Stimulated activated CD8-positive, alpha-beta memory T cell treated with anti-CD3 and anti-CD28 coated beads, Interleukin-4, amount 100 ng/mL, for 4 hours (primary cell): ENCODE measurements at places on chromosomes 7 and 10.

DNA sequence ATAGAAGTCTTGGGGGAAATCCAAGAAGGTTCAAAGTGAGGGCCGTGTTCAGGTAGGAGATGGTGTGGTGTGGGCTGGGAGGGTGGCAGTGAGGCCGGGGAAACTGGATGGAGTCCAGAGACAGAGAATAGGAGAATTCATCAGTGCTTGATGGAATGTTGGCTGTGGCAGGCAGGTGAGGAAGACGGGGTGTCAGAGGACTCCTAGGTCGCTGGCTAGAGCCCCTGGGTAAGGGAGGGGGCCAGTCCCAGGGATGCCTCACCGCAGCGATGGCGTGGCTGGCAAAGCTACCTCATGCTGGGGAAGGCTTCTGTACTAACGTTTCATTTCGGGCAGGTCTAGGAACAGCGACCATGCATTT lies 373.0 kb downstream of the RPS24 start:
- no peak for DNase-seq

- no peak for DNase-seq
Observed at GRCh38 chr10:86267286-86268195, 99.1 kb downstream of the GRID1 start.

- DNase-seq = no peak
Observed at GRCh38 chr10:97724341-97724941, 10.9 kb downstream of the MARVELD1 start.

- DNase-seq = no peak
Observed at GRCh38 chr10:62844280-62845011, 28.3 kb upstream of the EGR2 start.

- no peak for DNase-seq
Observed at GRCh38 chr7:127221731-127222130, 31.0 kb downstream of the GRM8 start.

- no peak for DNase-seq
Observed at GRCh38 chr7:84792231-84792893, 394.5 kb downstream of the SEMA3D start.
